Skin of body (tissue), 3 donors: ENCODE measurements at places on chromosomes 2 and 18.

GRCh38 chr18:55250768-55251173 lies 291.5 kb upstream of the CCDC68 start:
- DNase-seq: peak; percentile 68

- DNase-seq: no peak
Measured at GRCh38 chr2:172039011-172039704, 39.4 kb downstream of the METAP1D start.

- DNase-seq: no peak
Measured at GRCh38 chr18:69469444-69469919, 68.8 kb downstream of the DOK6 start.

GRCh38 chr18:77517901-77518300 lies 268.3 kb downstream of the GALR1 start:
- DNase-seq: no peak

GRCh38 chr2:239002954-239003623 lies 155.2 kb downstream of the TWIST2 start:
- DNase-seq: peak; percentile 68

DNA sequence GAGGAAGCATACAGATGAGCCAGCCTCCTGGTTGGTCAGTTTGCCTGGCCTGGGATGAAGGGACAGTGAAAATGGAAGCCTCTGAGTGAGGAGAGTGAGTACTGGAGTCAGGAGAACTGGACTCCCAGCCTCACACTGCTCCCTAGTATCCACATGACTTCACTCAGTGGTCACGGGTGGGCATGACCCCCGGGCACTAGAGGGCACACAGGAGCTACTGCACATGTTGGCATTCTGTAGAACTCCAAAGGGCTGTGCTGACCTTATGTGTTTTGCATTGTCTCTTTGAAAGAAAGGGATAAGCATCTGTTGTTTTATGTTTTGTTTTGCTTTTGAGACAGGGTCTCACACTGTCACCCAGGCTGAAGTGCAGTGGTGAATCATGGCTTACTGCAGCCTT lies 23.7 kb downstream of the NCAPH start:
- no peak for DNase-seq

- no peak for DNase-seq
Measured at GRCh38 chr2:240480834-240481623, 45.6 kb downstream of the GPC1 start.
